ENCODE measurements at places on chromosomes 11 and 22. TPM values are rescaled to one million over a fixed set of nuclear protein-coding genes. Genes with fewer than 3 reads are reported as not detected.

DNA sequence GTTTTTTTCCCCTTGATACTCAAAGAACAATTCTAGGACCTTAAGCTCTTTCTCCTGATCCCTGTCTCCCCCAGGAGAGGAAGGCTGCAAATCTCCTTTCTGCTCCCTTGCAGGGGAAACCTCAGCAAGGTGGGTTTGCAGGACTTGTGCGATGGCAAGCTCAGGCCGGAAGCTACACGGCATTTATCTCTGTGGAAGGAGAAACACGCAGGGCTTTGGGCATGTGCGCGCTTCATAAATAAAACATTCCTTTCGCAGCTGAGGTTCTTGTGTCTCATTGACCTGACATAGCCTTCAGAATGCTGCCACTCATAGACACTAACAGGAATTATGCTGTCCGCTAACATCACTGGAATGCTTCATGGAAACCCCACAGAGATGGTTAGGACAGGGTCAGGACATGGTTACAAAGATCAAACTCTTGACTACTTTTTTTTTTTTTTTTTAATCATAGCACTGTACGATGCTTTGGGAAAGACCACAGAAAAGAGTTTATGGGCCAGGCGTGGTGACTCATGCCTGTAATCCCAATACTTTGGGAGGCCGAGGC, 42.6 kb downstream of the SLN start:
- H3K4me1 ChIP-seq, result no peaks in the 10 kb centered on the region
- H3K4me3 ChIP-seq, result no peak overlapping the region
- no peaks in the 10 kb centered on the region for H3K36me3 ChIP-seq
- no peak for DNase-seq

DNA sequence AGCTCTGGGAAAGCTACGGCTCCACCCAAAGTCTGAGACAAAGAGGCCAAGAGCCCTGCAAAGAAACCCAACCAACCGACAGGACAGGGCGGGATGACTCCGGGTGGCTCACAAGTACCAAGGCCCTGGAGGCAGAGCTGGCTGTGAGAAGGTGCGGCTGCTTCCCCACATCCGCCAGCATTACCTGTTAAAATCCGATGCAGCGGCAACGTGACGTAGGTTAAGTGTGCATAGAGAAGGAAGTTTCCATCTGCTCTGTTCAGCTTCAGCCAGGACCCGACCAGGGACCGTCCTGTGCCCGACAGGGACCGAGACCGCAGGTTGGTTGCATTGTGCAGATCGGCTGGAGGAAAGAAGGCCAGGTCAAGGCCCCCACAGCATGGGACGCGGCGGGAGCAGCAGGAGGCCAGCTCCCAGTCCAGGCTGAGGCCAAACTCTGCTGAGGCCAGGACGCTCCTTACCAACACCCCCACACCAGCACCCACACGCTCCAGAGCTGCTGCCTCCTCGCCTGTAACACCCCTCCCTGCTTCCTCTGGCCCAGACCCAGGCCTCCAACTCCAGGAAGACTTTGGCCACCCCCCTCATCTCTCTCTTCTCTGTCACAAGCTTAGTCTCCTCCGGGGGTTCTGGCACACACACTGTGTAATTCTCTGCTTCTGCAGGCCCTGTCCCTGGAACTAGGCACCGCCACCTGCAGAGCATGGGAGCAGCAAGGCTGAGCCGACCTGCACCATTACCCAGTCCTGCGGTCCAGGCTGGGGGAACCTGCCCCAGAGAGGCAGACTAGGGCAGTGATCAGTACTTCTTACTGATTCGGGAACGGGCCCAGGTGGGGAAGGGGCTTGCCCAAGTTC, 34.1 kb downstream of the NUP50 start:
- H3K4me3 ChIP-seq, result no peak overlapping the region
- H3K27me3 ChIP-seq, result no peaks in the 10 kb centered on the region
- no peak overlapping the region for H3K27ac ChIP-seq
- DNase-seq, result no peak

DNA sequence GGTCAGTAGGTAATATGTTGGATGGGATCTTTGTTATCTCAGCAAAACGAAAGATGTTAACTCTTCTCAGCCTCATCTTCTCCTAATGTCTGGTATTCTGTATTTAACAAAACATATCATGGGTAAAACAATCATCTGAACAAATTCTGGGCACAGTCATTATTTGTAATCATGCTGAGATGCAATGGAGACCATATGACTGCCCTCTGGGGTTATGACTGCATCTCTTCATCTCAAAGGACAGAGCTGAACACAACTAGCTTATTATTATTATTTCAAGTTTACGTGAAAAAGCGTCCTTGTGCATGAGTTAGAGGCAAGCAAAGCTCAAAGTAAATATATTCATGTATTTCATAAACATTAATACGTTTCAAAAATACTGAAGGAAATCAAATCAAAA, 29.7 kb upstream of the PSMA1 start:
- H3K4me1 ChIP-seq, result no peaks in the 10 kb centered on the region
- no peak overlapping the region for H3K4me3 ChIP-seq

DNA sequence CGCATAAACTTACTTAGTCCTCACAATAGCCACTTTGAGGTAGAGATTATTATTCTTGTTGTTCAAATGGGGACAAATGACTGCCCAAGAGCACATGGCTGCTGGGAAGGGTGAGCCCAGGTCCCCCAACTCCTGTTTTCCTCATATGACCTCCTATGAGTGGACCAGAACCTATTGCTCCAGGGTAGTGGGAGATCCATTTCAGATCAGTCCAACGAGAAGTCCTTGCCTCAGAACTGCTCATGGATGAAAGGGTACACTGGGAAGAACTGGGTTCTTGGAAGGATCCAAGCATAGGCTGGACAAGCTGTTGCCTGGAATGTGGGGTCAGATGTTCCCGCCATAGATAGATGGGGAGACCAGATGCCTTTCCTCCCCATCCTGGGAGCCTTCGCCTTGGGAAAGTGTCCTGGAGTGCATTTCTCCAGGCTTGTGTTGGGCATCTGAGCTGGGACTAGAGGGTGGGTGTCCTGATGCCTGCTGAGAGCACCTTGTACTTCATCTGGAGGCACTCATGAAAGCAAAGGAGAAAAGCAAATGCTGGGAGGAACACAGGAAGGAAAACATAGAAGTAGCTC, 146.3 kb upstream of the B3GAT1 start:
- no peak overlapping the region for H3K27ac ChIP-seq
- no peak for DNase-seq
- no peaks in the 10 kb centered on the region for H3K4me1 ChIP-seq
- no peaks in the 10 kb centered on the region for H3K36me3 ChIP-seq
- H3K27me3 ChIP-seq, result no peaks in the 10 kb centered on the region

- no peak overlapping the region for H3K27ac ChIP-seq
- no peaks in the 10 kb centered on the region for H3K36me3 ChIP-seq
- H3K4me1 ChIP-seq, result peaks cover 44% of the 10 kb centered on the region
- H3K27me3 ChIP-seq, result no peaks in the 10 kb centered on the region
- no peak overlapping the region for H3K4me3 ChIP-seq
Observed at GRCh38 chr11:87421422-87421821, 383.7 kb downstream of the TMEM135 start.

- H3K4me1 ChIP-seq, result no peaks in the 10 kb centered on the region
- no peak overlapping the region for H3K27ac ChIP-seq
- peak; percentile 61 for DNase-seq
- H3K36me3 ChIP-seq, result no peaks in the 10 kb centered on the region
- peaks cover 20% of the 10 kb centered on the region for H3K27me3 ChIP-seq
- H3K4me3 ChIP-seq, result no peak overlapping the region
Observed at GRCh38 chr11:93652161-93652597, 9.3 kb upstream of the CEP295 start.

- H3K4me3 ChIP-seq, result no peak overlapping the region
- no peak for DNase-seq
- peaks cover 16% of the 10 kb centered on the region for H3K27me3 ChIP-seq
- no peaks in the 10 kb centered on the region for H3K36me3 ChIP-seq
- no peak overlapping the region for H3K27ac ChIP-seq
Observed at GRCh38 chr11:2797121-2797711, 88.4 kb downstream of the CDKN1C start.

Gene AIFM3
- 0.65 TPM for total RNA-seq

Gene OR56A3
- not detected for total RNA-seq

Gene SEC14L2
- 54.6 TPM for total RNA-seq

Gene CHRM1
- not detected for total RNA-seq

Gene OR10A6
- 0.11 TPM for total RNA-seq

Data from GM23248 (cell line).